ENCODE measurements at places on chromosomes 3 and 15.

DNA sequence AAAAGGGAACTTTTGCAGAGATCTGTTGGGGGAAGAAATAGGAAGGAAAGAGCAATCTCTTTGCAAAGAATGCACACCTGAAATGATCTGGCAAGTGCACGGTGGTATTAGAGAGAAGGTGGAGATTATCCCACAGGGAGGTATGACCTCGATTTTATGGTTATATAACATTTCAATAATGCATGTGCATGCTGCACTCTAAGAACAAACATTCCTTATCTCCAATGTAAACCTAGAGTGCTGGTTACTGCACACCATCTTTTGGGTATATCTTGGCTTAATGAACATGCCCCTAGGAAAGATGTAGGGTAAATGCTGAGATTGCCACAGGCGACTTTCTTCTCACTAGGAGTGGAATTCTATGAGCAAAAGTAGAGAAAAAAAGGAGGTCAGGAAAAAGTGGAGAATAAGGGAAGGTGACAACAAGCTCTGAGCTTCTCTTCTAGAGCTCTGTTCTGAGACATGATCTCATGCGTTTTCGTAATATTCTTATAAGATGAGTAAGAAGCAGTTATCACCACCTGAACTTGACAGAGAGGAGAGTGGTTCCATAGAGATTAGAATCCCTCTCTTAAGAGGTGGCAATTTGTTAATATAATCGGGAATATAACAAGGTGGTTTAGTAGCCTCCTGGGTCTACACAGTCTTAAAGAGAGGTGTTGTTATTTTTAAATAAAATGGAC lies 117.5 kb upstream of the TMC3 start:
- no peaks in the 10 kb centered on the region for H3K36me3 ChIP-seq
- no peak overlapping the region for H3K4me3 ChIP-seq
- no peak for DNase-seq
- H3K4me1 ChIP-seq: no peaks in the 10 kb centered on the region
- peaks cover 4% of the 10 kb centered on the region for H3K27me3 ChIP-seq

GRCh38 chr3:43932921-43933320 lies 242.2 kb downstream of the ABHD5 start:
- peaks cover 41% of the 10 kb centered on the region for H3K27me3 ChIP-seq
- H3K4me1 ChIP-seq: no peaks in the 10 kb centered on the region
- DNase-seq: no peak
- H3K36me3 ChIP-seq: no peaks in the 10 kb centered on the region
- no peak overlapping the region for H3K4me3 ChIP-seq

- peaks cover 22% of the 10 kb centered on the region for H3K36me3 ChIP-seq
- no peaks in the 10 kb centered on the region for H3K27me3 ChIP-seq
- H3K4me3 ChIP-seq: peak overlapping the region; percentile 81
Measured at GRCh38 chr3:188154809-188155574, 1.0 kb downstream of the LPP start.

DNA sequence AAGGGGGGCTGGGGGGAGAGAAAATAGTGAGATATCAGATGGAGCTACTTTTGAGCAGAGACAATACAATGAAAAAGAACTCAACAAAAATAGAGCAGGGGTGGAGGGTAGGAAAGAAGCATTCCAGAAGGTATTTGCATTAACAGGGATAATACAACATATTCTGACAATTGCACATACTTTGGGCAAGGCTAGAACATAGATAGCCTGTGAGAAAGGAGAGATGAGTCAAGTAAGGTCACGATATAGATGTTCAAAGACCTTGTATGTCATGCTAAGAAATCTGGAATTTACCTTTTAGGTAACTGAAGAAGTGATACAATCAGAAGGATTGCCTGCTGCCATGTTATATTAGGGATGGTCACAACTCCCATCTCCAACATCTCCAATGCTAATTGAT lies 155.2 kb downstream of the GSK3B start:
- peaks cover 13% of the 10 kb centered on the region for H3K36me3 ChIP-seq
- H3K4me3 ChIP-seq: no peak overlapping the region
- peaks cover 30% of the 10 kb centered on the region for H3K4me1 ChIP-seq
- H3K27me3 ChIP-seq: no peaks in the 10 kb centered on the region
- H3K27ac ChIP-seq: no peak overlapping the region
- DNase-seq: no peak

DNA sequence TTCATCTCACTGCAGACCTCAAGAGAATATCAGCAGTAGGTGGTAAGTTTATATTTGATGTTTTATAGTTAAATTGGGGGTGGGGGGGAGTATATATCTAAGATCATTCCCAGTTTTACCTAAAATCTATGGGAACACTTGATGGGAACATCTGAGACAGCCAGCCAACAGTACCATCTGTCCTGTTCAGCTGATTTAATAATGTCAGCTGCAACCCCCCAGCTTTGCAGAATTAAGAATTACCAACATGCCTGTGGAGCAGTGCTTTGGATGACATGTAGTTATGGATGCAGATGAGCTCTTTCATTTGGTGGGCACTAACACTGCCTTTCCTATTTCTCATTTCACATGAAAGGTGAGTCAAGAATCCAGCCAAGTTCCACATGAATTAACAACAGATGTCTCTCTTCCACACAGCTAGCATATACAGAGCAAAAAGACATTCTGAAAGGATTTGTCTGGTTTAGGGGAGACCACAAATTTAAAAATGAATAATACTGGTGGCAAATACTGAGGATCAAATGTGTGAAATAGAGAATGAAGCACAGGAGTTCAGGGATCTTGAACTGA lies 76.2 kb downstream of the SETD5 start:
- no peak overlapping the region for H3K27ac ChIP-seq
- H3K4me3 ChIP-seq: no peak overlapping the region
- DNase-seq: no peak
- H3K27me3 ChIP-seq: no peaks in the 10 kb centered on the region

- H3K27me3 ChIP-seq: peaks cover 6% of the 10 kb centered on the region
- H3K4me3 ChIP-seq: no peak overlapping the region
- no peaks in the 10 kb centered on the region for H3K36me3 ChIP-seq
Measured at GRCh38 chr15:71149646-71150557, 34.6 kb downstream of the THSD4 start.

Measured in activated CD4-positive, alpha-beta T cell treated with anti-CD3 and anti-CD28 coated beads, Interleukin-2, amount 10 ng/mL, durations not matched to agents 7 days and 5 days (primary cell).